ENCODE measurements at places on chromosomes 7 and 10.

GRCh38 chr10:102514487-102515311 is 10.9 kb downstream of the SUFU start:
- H3K27ac ChIP-seq = no peak overlapping the region
- H3K4me3 ChIP-seq = no peak overlapping the region
- no peak for DNase-seq
- no peaks in the 10 kb centered on the region for H3K27me3 ChIP-seq
- H3K4me1 ChIP-seq = peaks cover 2% of the 10 kb centered on the region
- H3K36me3 ChIP-seq = no peaks in the 10 kb centered on the region

GRCh38 chr10:67803588-67804394 is 34.2 kb downstream of the DNAJC12 start:
- no peaks in the 10 kb centered on the region for H3K4me1 ChIP-seq
- DNase-seq = no peak
- H3K27me3 ChIP-seq = no peaks in the 10 kb centered on the region
- H3K4me3 ChIP-seq = no peak overlapping the region
- H3K36me3 ChIP-seq = no peaks in the 10 kb centered on the region

GRCh38 chr7:155188357-155188756 is 109.3 kb upstream of the INSIG1 start:
- H3K27me3 ChIP-seq = no peaks in the 10 kb centered on the region
- no peak overlapping the region for H3K27ac ChIP-seq
- no peaks in the 10 kb centered on the region for H3K4me1 ChIP-seq
- H3K4me3 ChIP-seq = no peak overlapping the region
- DNase-seq = no peak
- H3K36me3 ChIP-seq = no peaks in the 10 kb centered on the region

GRCh38 chr10:34200355-34200901 is 614.7 kb downstream of the PARD3 start:
- H3K36me3 ChIP-seq = no peaks in the 10 kb centered on the region
- H3K4me3 ChIP-seq = no peak overlapping the region
- no peak overlapping the region for H3K27ac ChIP-seq
- H3K4me1 ChIP-seq = no peaks in the 10 kb centered on the region

DNA sequence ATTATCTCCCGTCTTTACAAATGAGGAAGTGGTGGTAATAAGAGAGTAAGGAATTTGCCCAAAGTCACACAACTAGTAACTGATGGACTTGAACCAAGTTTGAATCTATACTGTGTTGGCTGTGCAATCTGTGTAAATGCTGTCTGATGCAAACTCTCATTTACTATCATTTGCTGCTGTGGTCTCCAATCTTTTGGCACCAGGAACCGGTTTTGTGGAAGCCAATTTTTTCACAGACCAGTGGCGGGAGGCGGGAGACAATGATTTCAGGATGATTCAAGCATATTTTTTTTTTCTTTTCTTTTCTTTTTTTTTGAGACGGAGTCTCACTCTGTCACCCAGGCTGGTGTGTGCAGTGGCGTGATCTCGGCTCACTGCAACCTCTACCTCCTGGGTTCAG is 450.0 kb upstream of the FZD8 start:
- H3K27me3 ChIP-seq = no peaks in the 10 kb centered on the region
- H3K4me1 ChIP-seq = no peaks in the 10 kb centered on the region
- DNase-seq = no peak
- H3K27ac ChIP-seq = no peak overlapping the region
- no peaks in the 10 kb centered on the region for H3K36me3 ChIP-seq

DNA sequence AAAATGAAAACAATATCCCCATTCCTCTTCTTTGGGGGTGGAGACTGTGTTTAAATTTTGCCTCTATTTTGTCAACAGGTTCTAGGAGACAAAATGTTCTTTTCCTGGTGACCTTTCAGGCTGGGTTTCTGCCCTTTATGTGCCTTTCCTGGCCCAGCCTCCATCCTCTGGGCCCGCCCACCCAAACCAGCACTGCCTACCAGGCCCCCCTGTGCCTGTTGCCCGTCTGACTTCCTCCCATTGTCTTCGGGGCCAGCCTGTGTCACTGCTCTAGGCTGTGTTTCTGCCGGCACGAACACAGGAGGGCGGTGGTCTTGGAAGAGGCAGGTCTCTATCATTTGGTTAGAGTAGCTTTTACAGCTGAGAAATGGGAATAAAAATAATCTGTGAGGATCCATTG is 13.9 kb downstream of the TSPAN14 start:
- peak overlapping the region; percentile 23 for H3K4me3 ChIP-seq
- no peaks in the 10 kb centered on the region for H3K27me3 ChIP-seq
- DNase-seq = no peak
- H3K4me1 ChIP-seq = peaks cover 100% of the 10 kb centered on the region
- peaks cover 37% of the 10 kb centered on the region for H3K36me3 ChIP-seq
- peak overlapping the region; percentile 96 for H3K27ac ChIP-seq

GRCh38 chr7:30563326-30563942 is 31.2 kb upstream of the GARS1 start:
- no peaks in the 10 kb centered on the region for H3K27me3 ChIP-seq
- H3K4me3 ChIP-seq = no peak overlapping the region
- peak overlapping the region; percentile 46 for H3K27ac ChIP-seq
- H3K36me3 ChIP-seq = no peaks in the 10 kb centered on the region
- H3K4me1 ChIP-seq = no peaks in the 10 kb centered on the region
- no peak for DNase-seq

- no peak overlapping the region for H3K4me3 ChIP-seq
- no peak overlapping the region for H3K27ac ChIP-seq
- H3K36me3 ChIP-seq = no peaks in the 10 kb centered on the region
- DNase-seq = no peak
These were observed 63.6 kb downstream of the ANKRD7 start for GRCh38 chr7:118288098-118288497.

DNA sequence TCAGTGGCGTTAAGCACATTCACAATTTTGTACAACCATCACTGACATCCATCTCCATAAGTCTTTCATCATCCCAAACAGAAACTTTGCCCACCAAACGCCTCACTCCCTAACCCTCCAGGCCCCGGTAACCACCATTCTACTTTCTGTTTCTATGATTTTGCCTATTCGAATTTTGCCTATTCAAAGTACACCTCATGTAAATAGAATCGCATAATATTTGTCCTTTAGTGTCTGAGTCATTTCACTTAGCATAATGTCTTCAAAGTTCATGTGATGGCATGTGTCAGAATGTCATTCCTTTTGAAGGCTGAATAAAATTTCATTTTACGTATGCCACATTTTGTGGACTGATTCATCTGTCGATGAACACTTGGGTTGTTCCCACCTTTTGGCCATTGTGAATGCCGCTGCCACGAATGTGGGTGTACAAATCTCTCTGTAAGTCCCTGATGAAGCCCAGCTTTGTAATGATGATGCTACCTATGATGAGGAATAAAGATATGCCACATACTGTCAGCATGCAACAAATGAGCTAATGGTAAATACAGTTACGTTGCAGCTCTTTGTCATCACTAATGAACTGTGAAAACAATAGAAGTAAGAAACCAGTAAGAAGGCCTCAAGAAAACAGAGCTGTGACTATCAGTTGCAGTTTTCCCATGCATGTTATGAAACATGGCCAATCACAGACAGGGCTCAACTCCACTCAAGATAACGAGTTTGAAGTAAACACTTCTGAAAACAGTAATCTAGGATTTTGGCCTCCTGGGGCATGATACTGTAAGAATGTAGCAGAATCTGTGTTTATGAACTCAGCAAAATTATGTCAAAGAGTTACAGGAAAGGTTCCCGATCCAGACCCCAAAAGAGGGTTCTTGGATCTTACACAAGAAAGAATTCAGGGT is 120.0 kb downstream of the ADAM12 start:
- no peak overlapping the region for H3K4me3 ChIP-seq
- H3K27me3 ChIP-seq = no peaks in the 10 kb centered on the region
- no peak overlapping the region for H3K27ac ChIP-seq
- DNase-seq = no peak
- no peaks in the 10 kb centered on the region for H3K4me1 ChIP-seq

DNA sequence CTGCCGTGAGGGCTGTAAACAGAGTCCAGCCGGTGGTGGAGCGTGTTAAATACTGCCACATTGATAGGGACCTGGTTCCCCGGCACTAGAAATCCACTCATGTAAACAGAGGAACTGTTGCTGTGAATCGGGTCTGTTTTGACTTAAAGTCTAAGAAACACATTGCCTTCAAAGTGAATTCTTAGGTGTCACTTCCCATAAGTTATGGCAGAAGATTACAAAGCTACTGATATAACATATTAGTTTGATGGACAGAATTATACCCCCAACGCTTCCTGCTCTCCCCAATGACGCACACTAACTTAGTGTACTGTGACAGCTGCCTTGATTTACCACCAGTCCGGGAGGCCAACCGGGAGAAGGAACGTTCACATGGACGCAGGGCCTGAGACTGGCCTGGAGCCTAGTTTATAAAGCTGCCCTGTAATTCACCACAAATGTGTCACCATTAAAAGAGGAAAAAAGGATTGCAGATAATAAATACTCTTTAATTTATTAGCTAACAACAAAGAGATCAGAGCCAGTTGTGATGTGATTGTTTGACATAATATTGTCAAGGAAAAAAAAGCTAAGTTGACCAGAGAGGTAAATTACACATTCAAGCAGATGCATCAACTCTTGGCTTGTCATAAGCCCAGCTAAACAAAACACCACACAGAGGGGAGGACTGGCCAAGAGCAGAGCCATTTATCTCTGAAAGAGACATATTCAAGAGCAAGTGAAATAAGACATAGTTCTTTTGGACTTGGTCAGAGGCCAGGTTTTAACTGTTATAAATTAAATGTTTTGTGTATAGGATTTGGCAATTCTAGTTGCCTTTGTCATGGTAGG is 820.6 kb downstream of the LRMDA start:
- no peak for DNase-seq
- H3K36me3 ChIP-seq = no peaks in the 10 kb centered on the region
- no peak overlapping the region for H3K4me3 ChIP-seq
- H3K27me3 ChIP-seq = no peaks in the 10 kb centered on the region
- H3K4me1 ChIP-seq = no peaks in the 10 kb centered on the region

- DNase-seq = no peak
- no peaks in the 10 kb centered on the region for H3K36me3 ChIP-seq
- H3K4me1 ChIP-seq = no peaks in the 10 kb centered on the region
- no peaks in the 10 kb centered on the region for H3K27me3 ChIP-seq
- no peak overlapping the region for H3K4me3 ChIP-seq
These were observed 201.4 kb upstream of the NPVF start for GRCh38 chr7:25429731-25430130.

DNA sequence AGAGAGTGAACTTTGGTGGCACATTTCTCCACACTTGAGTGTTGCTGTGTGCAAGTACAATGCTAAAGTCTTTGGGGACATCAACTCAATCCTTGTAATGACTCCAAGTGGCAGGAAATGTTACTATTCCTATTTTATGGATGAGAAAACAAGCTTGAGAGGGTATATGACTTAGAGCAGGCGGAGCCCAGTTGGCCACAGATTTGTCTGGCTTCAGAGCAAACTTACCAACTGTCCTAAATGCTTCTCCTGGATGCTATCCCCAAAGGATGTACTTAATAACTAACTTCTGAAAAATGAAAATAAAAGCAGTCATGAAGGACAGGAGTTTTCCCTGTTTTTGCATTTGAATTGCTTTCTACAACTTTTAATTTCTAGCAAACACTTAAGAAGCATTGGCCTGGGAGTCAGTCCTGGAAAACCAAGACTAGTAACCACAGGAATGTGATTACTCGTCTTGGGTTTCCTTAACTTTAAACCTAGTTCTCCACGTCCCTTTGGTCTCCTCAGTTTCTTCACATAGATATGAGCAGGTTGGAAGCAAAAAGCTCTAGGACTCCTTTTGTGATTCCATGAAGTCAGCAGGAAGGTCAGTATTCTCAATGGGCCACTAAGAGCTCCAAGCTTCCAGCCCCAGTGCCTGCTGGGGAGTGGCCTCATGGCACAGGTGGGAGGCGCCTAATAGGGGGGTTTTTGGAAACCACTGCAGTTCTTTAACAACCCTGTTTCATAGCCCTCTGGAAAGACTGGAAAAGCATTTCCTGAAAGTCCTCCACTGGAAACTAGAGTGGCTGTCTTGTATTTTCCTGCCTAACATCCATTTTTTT is 140.8 kb downstream of the GLCCI1 start:
- no peaks in the 10 kb centered on the region for H3K4me1 ChIP-seq
- DNase-seq = no peak
- no peak overlapping the region for H3K4me3 ChIP-seq
- no peak overlapping the region for H3K27ac ChIP-seq

GRCh38 chr7:18927134-18927533 is 190.3 kb downstream of the TWIST1 start:
- H3K27me3 ChIP-seq = no peaks in the 10 kb centered on the region
- no peaks in the 10 kb centered on the region for H3K4me1 ChIP-seq
- no peak for DNase-seq
- no peak overlapping the region for H3K27ac ChIP-seq

DNA sequence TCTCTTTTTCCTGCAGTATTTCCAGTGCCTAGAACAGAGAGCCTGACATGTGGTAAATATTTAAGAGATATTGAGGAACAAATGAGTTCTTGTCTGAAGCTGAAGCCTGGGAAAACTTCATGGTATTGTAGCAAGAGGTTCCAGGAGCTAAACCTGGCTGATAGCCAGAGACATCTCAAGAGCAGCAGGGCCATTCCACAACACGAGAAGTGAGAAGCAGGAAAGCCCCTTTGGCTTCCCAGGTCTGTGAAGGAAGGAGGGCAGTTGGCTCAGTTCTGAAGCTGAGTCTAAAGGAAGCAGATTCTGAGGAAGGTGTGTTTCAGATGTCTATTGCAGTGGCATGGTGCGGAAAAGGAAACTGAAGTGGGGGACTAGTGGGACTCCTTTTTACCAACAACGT is 63.8 kb upstream of the FAM204A start:
- no peak overlapping the region for H3K4me3 ChIP-seq
- no peaks in the 10 kb centered on the region for H3K27me3 ChIP-seq
- H3K27ac ChIP-seq = no peak overlapping the region
- DNase-seq = no peak

- DNase-seq = no peak
- no peak overlapping the region for H3K4me3 ChIP-seq
- H3K27ac ChIP-seq = no peak overlapping the region
- peaks cover 12% of the 10 kb centered on the region for H3K4me1 ChIP-seq
- H3K27me3 ChIP-seq = no peaks in the 10 kb centered on the region
These were observed 284.3 kb downstream of the PARD3 start for GRCh38 chr10:34530778-34531177.

DNA sequence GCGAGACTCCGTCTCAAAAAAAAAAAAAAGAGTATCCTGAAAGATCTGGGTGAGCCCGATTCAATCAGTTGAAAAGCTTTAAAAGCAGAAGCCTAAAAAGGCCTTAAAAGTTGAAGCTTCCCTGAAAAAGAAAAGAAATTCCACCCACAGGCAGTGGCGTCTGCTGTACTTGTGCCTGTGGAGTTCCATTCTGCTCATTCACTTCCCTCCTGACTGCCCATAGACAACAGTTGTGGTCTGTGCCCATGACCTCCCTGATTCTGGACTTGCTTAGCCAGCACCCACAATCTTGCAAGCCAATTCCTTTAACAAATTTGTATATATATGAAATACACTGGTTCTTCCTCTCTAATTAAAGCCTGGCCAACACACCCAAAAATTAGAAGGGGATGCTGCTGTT is 141.7 kb downstream of the DLG5 start:
- no peaks in the 10 kb centered on the region for H3K4me1 ChIP-seq
- no peak overlapping the region for H3K4me3 ChIP-seq
- H3K27ac ChIP-seq = no peak overlapping the region
- H3K27me3 ChIP-seq = no peaks in the 10 kb centered on the region
- H3K36me3 ChIP-seq = no peaks in the 10 kb centered on the region

GRCh38 chr7:149860821-149861727 is 12.7 kb upstream of the ATP6V0E2 start:
- H3K27ac ChIP-seq = no peak overlapping the region
- no peaks in the 10 kb centered on the region for H3K4me1 ChIP-seq
- no peak overlapping the region for H3K4me3 ChIP-seq
- DNase-seq = no peak
- no peaks in the 10 kb centered on the region for H3K27me3 ChIP-seq

Measured in esophagus squamous epithelium (tissue), 5 donors.